ENCODE measurements at places on chromosomes 2 and 18.

- H3K36me3 ChIP-seq = no peaks in the 10 kb centered on the region
- no peaks in the 10 kb centered on the region for H3K27me3 ChIP-seq
- DNase-seq = no peak
- no peaks in the 10 kb centered on the region for H3K4me1 ChIP-seq
- no peak overlapping the region for H3K27ac ChIP-seq
- H3K4me3 ChIP-seq = no peak overlapping the region
Measured at GRCh38 chr2:40367032-40367431, 84.9 kb downstream of the SLC8A1 start.

DNA sequence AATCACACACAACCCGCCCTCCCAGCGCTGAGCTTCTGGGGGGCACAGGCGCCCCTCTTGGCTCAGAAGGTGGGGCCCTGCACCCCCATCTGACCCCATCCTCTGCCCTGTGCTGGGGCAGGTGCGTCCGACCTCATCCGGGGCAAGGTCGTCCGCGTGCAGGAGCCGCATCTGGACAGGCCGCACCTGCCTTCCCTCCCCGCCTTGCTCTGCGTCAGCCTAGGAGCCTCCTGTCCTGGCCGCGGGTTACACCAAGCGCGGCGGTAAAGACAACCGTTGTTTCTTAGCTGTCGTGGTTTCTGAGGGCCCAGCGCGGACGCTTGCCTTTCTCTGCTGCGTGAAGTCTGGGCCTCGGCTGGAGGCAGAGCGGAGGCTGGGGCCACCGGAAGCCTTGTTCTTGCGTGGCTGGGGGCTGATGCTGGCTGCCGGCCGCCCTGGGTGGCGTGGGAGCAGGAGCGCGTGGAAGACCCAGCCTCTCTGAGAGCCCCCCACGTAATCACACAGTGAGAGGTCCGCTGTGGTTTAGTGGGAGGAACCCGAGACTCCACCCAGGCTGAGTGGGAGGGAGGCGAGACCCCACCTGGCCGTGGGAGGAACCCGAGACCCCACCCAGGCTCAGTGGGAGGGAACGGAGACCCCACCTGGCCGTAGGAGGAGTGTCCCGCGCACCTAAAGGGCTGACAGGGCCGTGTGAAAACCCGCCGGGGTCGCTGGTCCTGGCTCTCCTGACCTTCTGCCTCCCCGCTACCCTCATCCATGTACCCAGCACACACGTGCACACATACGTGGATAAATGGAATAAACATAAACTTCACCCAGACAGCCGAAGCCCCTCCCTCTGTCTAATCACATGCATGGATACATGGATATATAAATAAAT lies 51.8 kb downstream of the KCNG2 start:
- no peak for DNase-seq
- no peak overlapping the region for H3K27ac ChIP-seq
- no peaks in the 10 kb centered on the region for H3K27me3 ChIP-seq
- H3K4me3 ChIP-seq = no peak overlapping the region
- no peaks in the 10 kb centered on the region for H3K4me1 ChIP-seq
- H3K36me3 ChIP-seq = no peaks in the 10 kb centered on the region

DNA sequence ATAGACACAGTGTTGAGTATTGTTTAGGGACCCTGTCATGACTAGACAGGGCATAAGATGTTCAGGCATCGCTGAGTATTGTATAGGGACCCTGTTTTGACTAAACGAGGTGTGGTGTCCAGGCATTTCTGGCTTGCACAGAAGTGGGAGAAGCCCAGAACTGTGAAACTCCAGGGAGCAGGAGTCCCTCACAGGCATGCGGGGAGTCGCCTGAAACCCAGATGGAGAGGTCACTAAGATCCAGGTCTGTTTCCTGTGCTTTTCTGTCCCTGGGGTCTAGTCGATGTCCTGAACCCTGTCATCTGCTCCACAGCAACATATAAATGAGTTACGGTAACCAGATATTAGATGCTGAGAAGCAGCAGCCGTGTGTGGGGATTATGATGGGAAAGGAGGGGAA lies 469.0 kb upstream of the SALL3 start:
- no peak for DNase-seq
- H3K36me3 ChIP-seq = no peaks in the 10 kb centered on the region
- no peaks in the 10 kb centered on the region for H3K4me1 ChIP-seq
- H3K27ac ChIP-seq = no peak overlapping the region
- H3K4me3 ChIP-seq = no peak overlapping the region
- no peaks in the 10 kb centered on the region for H3K27me3 ChIP-seq

DNA sequence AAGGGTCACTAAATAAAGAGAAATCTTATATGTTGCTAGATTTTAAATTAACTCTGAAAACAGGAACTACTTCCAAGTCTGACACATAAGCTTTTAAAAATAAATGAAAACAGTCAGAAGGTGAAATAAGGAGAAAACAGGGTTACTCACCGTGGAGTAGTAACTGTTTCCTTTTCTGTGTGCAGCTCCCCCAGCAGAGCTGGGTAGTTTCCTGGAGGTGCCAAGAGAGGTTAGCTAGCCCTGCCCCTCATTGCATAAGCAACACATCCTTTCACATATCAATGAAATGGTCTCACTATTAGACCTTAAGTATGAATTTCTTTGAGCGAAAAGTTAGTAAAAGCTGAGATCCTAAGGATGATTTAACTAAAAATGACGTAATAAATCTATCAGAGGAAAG lies 54.0 kb upstream of the GPR75 start:
- H3K4me3 ChIP-seq = no peak overlapping the region
- H3K36me3 ChIP-seq = no peaks in the 10 kb centered on the region
- H3K4me1 ChIP-seq = peaks cover 21% of the 10 kb centered on the region

GRCh38 chr2:96340493-96341414 lies 5.2 kb downstream of the NCAPH start:
- H3K4me3 ChIP-seq = no peak overlapping the region
- peak overlapping the region; percentile 14 for H3K27ac ChIP-seq
- no peaks in the 10 kb centered on the region for H3K27me3 ChIP-seq
- peaks cover 56% of the 10 kb centered on the region for H3K4me1 ChIP-seq
- H3K36me3 ChIP-seq = peaks cover 29% of the 10 kb centered on the region
- DNase-seq = no peak

DNA sequence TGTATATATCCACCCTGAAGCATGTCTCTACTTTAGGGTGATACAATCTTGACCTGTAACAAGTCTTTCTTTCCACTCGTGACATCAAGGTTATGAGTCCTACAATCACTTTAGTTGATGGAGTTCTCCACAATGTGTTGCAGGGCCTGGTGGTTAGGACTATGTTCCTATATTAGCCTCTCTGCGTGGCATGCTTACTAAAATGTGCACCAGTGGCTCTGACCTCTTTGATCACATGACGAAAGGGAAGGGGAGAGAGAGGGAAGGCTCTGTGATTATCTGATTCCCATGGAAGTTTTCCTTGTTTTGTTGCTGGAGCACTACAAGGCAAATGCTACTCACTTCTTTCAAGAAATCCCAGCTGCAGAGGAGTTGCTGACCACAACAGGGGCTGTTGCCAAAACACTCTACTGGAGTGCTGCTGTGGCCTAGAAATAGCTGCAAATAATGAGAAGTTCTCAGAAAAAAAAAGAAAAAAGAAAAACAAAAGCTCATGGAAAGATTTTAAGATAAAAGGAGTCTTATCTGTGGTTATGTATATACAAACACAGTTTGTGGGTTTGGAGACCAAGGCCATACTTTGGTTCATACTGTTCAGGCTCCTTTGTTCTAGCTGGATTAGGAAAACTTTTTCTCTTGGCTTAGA lies 272.8 kb upstream of the MMADHC start:
- H3K4me1 ChIP-seq = peaks cover 36% of the 10 kb centered on the region
- DNase-seq = no peak
- no peak overlapping the region for H3K4me3 ChIP-seq
- H3K27ac ChIP-seq = no peak overlapping the region
- no peaks in the 10 kb centered on the region for H3K27me3 ChIP-seq

DNA sequence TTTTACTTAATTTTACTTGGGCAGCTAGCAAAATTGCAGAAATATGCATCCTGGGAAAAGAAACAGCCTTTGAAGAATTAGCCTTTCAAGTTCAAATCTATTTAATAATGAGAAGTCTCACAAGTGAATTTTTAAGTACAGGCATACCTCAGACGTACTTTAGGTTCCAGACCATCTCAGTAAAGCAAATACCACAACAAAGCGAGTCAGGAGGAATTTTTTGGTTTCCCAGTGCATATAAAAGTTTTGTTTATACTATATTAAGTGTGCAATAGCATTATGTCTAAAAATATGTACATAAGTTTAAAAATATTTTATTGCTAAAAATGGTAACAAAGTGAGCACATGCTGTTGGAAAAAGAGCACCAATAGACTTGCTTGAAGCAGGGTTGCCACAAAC lies 50.8 kb upstream of the TWSG1 start:
- H3K4me1 ChIP-seq = no peaks in the 10 kb centered on the region
- no peaks in the 10 kb centered on the region for H3K36me3 ChIP-seq
- no peak for DNase-seq
- no peak overlapping the region for H3K27ac ChIP-seq

DNA sequence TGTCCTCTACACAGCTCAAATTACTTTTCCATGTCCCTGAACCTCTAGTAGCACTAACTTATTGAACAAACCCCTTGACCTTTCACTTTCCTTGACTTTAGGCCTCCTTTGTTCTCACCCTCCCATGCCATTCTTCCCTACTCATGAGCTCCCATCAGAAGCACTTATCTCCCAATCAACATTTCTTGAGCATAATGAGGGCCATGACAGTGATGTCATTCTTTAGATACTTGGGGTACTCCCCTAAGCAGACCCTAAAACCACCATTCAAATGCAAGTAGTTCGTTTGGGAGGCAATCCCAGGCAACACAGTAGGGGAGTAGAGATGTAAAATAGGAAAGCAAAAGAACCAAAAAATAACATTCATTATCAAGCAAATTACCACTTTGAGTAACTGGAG lies 115.9 kb upstream of the ARHGAP28 start:
- DNase-seq = no peak
- H3K36me3 ChIP-seq = no peaks in the 10 kb centered on the region
- H3K4me3 ChIP-seq = no peak overlapping the region
- H3K27me3 ChIP-seq = peaks cover 26% of the 10 kb centered on the region

DNA sequence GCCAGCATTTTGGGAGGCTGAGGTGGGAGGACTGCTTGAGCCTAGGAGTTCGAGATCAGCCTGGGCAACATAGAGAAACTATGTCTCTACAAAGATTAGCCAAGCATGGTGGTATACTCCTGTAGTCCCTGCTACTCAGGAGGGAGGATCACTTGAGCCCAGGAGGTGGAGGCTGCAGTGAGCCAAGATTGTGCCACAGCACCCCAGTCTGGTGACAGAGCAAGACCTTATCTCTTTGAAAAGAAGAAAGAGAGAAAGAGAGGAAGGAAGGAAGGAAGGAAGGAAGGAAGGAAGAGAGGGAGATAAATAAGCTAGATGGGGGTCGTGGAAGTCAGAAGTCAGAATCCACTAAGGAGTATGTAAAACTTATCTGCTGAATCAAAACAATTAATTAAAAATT lies 16.2 kb downstream of the GPR75 start:
- no peak overlapping the region for H3K27ac ChIP-seq
- peaks cover 11% of the 10 kb centered on the region for H3K36me3 ChIP-seq
- H3K4me3 ChIP-seq = no peak overlapping the region
- no peak for DNase-seq

GRCh38 chr2:183000846-183001245 lies 37.4 kb downstream of the NCKAP1 start:
- DNase-seq = no peak
- H3K36me3 ChIP-seq = peaks cover 42% of the 10 kb centered on the region
- peaks cover 9% of the 10 kb centered on the region for H3K4me1 ChIP-seq
- H3K27me3 ChIP-seq = no peaks in the 10 kb centered on the region
- H3K27ac ChIP-seq = no peak overlapping the region

DNA sequence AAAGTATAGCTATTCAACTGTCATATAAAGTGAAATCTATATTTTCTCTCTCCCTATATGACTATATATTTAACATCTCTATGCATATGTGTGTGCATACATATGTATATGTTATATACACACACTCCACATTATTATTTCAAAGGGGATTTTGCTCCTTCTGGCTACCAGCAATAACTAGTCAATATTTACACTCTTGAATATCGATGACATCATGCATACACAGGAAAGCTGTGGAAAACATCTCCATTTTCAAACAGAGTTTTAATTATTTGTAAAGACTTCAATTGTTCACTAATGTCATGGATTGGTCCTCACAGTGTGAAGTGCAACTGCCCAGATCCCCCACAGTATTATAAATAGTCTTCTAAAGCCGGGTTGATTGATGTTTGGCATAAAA lies 195.9 kb upstream of the TCF4 start:
- DNase-seq = no peak
- no peaks in the 10 kb centered on the region for H3K36me3 ChIP-seq
- H3K4me3 ChIP-seq = no peak overlapping the region
- no peaks in the 10 kb centered on the region for H3K27me3 ChIP-seq
- no peak overlapping the region for H3K27ac ChIP-seq
- no peaks in the 10 kb centered on the region for H3K4me1 ChIP-seq

DNA sequence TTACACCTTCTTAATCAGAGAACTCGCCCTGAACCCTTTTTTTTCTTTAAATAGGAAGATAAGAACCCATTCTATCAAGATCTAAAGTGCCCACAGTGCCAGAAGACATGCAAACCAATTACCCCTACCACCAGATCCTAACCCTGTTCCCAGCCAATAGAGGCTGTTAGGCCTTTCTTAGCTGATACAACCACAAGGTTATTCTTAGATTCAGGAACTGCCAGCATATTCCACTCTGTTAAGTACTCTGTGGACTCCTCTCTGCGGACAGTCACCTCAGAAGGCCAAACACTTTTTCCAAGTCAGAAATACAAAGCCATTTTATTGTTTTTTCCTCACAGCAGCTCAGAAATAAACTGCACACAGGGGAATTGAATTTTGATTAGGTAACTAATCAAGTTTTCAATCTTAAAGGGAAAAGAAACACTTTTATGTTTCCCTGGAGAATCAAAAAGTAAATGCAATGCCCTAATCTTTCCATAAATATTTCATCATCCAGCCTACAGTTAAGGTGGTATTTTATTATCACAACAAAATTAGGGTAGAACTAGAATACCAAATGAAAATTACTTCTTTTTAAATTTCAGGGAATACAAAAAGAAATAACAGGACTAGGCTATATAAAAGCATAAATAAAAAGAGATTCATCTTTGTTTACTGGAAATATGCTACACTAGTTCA lies 111.4 kb downstream of the NBAS start:
- H3K4me3 ChIP-seq = no peak overlapping the region
- no peaks in the 10 kb centered on the region for H3K27me3 ChIP-seq
- DNase-seq = no peak
- no peak overlapping the region for H3K27ac ChIP-seq
- H3K4me1 ChIP-seq = no peaks in the 10 kb centered on the region
- H3K36me3 ChIP-seq = no peaks in the 10 kb centered on the region
